GM12864 (cell line): ENCODE measurements at places on chromosomes 7 and 10.

- no peak for DNase-seq
These were observed 74.8 kb downstream of the ZRANB1 start for GRCh38 chr10:125016611-125017202.

DNA sequence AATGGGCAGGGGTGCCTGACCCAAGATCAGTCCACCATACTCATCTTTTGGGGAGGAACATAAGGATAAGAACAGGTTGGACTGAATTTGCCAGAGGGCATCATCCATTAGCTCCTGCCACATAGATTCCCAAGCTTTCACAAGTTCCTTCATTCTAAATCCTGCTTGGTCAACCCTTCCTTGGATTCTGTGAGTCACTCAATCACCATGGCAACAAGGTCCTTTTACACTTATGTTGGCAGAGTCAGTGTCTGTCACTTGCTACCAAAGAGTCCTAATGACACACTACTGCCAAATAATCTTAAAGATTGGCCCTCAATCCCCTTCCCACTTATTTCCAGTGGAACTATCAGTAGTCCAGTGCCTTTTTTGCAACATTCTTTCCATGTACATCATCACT is 5.0 kb upstream of the LGI1 start:
- DNase-seq, result no peak

GRCh38 chr7:115747174-115747573 is 283.4 kb downstream of the TFEC start:
- DNase-seq, result no peak

DNA sequence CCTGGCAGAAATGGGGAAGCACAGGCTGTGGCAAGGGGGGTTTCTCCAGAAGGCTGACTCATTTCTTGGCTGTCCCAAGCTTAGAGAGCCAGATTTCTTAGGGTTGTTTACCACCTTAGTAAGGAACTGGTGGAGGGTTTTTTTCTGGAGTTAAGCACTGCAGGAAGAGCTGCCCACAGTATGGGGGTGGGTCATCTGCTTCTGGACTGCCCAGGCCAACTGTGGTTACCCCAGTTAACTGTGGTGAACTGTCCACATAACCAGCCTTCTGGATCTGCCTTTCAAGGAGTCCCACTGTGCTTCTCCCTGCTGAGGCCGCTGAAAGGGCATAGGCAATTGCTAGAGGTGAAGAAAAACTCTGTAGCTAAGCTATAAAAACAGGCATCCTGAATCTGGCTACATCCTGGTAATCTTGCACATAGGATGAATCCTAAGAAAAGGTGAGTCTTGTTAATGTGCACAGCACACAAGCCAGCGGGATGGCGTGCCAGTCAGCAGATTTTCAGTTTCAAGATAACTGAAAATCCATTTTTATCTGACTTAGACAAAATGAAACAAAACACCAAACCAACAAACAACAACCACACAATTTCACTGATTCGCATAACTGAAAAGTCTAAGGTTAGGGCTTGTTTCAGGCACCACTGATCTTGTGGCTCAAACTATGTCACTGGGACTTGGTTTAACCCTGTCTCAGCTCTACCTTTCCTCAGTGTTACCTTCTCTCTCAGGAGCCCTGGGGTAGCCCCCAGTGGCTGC is 21.6 kb upstream of the TSPAN33 start:
- DNase-seq, result peak; percentile 86

DNA sequence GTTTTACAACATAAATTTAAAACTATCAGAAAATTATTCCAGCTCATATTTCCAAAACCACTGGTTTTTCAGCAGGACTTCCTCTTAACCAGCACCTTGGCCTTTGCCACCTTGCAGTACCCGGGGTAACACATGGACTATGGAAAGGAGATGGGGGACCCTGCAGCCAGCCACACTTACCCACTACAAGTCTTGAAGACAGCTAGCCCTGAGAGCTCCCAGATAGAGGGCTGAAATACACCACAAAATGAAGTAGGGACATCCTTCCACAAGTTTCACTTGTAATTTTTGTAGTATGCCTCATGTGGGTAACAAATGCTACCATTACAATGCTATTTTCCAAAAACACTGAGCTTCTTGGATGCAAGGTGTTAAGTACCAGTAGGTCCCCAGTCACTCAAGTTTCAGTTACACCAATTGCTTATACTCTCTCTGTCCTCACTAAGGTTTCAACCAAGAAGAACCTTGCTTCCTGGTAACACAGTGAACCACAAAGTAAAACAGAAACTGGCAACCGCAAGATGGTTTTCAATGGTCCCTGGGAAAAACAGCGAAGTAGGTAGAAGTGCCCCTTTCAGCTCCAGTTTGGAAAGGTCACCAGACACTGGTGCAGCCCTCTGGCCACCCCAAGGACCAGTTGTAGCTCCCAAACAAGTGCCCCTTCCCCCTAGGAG is 110.9 kb downstream of the SGMS1 start:
- DNase-seq, result peak; percentile 80

DNA sequence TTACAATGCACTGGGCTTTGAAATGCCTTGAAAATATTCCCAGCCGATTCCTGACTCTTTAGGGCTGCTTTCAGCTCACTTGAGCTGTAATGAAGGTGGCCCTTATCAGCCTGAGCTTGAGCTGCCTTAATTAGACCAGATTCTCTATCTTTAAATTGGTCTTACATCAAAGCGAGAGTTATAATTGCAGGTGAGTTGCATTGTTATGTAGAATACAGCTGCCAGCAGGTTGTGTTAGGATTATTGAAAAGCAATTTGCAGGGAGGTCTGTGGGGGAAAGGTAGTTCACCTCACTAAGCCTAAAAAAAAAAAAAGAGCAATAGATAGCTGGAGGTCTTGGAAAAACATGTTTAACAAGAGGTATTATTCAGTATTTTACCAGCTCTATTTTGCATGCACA is 142.2 kb upstream of the HABP2 start:
- DNase-seq, result no peak

GRCh38 chr7:4665661-4666060 is 16.4 kb upstream of the FOXK1 start:
- no peak for DNase-seq

- no peak for DNase-seq
These were observed 216.1 kb upstream of the STEAP4 start for GRCh38 chr7:88522771-88523293.

GRCh38 chr7:12607134-12607533 is 36.6 kb downstream of the SCIN start:
- no peak for DNase-seq

DNA sequence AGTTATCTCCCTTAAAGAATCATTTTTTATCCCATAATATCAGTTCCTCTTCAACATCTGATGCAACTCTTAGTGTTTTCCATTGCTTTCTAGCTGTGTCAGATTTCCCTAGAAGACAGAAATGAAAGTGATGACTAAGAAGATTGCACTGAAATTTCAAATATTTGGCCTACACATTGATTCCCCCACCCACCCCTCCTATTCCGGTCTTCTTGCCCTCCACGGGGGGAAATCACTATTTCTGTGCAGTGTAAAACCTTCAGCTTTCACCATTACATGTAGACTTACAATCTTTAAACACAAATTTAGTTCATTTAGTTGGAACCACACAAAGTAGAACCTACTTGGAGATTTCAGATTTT is 63.7 kb upstream of the IL6 start:
- DNase-seq, result no peak

DNA sequence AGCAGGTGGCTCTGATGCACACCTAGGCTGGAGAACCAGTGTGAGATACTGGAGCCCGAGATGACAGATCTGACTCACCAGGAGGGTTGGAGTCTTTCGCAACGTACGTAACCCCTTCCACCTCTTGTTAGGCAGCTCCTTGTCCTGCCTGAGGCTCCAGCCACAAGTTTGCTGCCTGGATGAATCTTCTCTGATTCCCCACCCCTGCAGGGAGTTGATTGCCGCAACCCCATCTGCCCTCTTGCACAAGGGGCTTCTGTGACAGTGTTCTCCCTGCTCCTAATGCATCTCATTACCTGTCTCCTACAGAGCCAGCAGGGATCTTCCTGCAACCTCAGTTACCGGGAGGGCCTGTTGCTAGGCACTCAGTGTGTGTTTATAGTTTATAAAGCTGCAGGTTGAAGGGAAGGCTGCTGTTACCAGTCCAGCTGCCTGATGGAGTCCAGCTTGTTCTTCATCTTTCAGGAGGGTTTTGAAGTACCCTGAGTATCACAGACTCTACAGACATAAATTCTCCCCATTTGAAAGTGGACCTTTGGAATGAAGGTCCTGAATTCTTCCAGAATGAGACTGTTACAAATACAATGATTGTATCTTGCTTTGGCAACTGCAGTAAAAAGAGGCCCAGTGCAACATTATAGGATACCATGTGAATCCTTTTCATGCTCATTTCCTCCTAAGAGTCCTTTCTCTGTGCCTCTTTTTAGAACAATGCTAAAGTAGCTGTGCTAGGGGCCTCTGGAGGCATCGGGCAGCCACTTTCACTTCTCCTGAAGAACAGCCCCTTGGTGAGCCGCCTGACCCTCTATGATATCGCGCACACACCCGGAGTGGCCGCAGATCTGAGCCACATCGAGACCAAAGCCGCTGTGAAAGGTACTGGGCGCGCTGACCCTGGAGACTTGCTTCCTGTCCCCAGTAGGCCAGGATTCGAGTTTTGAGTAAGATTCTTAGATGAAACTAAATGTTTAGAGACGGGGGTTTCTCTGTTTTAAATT is 6.5 kb downstream of the MDH2 start:
- no peak for DNase-seq

DNA sequence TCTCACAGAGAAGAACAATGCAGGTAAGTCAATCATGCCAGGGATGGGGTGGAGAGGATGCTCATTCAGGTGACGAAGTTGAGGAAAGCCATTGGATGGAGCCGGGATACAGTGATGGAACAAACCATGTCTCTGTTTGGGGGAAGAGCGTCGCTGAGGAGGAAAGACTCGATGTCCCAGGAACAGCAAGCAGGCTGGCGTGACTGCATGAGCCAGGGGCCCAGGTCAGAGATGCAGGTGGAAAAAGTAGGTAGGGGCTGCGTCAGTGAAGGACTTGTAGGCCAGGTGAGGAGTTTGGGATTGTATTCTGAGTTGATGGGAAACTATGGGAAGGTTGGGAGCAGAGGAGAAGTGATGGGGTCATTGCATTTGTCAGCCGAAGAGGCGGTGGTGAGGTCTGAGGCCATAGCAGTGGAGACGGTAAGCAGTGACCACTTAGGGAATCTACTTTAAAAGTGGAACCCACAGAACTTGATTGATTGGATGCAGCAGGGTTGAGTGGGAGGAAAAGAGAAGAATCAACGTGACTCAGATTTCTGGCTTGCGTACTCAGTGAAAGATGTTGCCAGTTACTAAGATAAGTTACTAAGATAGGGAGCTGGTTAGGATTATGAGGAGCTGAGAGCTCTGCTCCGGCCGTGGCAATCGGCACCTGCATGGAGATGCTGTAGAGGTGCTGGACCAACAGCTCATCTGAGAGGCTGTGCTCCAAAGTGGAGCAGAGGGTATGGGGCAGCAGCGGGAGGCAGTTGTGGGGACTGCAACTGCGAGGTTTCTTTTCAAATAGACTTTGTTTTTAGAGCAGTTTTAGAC is 12.5 kb upstream of the IL2RA start:
- DNase-seq, result no peak

DNA sequence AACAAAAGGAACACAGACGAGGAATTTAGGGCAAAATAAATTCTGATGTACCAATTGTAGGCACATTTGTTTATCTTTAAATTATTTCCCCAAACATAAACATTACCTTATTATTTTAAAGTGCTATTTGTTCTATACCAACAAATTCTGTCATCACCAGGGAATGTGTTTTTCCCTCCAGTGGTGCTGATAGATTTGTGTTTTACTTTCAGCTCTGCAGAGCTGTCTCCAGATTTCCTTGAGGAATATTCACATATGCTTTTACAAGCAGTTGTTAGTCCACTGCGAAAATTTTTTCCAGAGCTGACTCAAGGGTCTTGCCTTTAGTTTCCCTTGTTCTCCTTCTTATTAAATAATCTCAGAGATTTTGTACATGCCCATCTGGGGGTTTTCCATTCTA is 362.8 kb downstream of the PHF14 start:
- DNase-seq, result no peak

DNA sequence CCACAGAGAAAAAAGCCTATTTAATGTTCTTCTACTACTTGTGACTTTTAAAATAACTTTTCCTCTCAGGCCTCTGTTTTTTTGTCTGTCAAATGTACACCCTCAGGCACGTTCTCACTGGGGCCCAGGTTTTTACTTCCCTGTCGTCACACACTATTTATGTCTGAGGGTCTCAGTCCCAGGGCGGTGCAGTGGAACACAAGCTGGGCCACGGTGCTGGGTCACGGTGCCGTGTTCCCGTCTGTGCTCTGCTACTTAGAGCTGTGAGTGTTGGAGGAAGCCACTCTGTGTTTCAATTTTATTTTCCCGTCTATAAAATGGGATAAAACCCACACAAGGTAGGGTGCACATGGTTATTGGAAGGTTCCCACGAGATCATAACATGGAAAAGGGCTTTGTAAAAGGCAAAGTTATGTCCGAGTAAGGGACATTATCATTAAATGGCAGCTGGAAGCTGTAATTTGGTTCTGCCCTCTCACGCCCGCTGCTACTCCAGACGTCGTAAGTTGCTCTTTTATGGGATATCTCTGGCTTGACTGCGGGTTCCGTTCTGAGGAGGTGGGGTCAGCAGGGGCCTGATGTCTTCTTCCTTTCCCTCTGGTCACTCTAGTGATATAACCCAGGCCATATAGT is 25.2 kb downstream of the ZNF775 start:
- no peak for DNase-seq

GRCh38 chr7:30727061-30727945 is 24.6 kb upstream of the INMT start:
- no peak for DNase-seq
